A375 (cell line): ENCODE measurements at places on chromosomes 3 and 15. TPM values are rescaled to one million over a fixed set of nuclear protein-coding genes. Genes with fewer than 3 reads are reported as not detected.

Gene ACKR4
- 0.13 TPM in 1 of 2 replicates, not detected in the other for total RNA-seq

Gene SLC35A5
- 12.9 and 16.0 TPM in 2 replicates for total RNA-seq

Gene ISLR
- 0.08 TPM in 1 of 2 replicates, not detected in the other for total RNA-seq

Gene INSYN1
- 2.1 and 2.6 TPM in 2 replicates for total RNA-seq

Gene FAM98B
- total RNA-seq: 9.9 and 17.3 TPM in 2 replicates

Gene NOX5
- 0.11 and 0.13 TPM in 2 replicates for total RNA-seq

Gene CYP8B1
- 0.11 TPM in 1 of 2 replicates, not detected in the other for total RNA-seq

Gene DNAH1
- total RNA-seq: 6.9 and 8.1 TPM in 2 replicates

Gene TMEM42
- 22.3 and 27.7 TPM in 2 replicates for total RNA-seq

Gene SMAD6
- 17.9 and 18.1 TPM in 2 replicates for total RNA-seq

Gene GPR62
- total RNA-seq: 0.40 TPM in 1 of 2 replicates, not detected in the other

Gene ROPN1
- 3.0 and 3.6 TPM in 2 replicates for total RNA-seq

Gene TEX55
- total RNA-seq: not detected in 2 replicates

Gene PAK6
- 0.64 and 0.91 TPM in 2 replicates for total RNA-seq

Gene STRIT1
- total RNA-seq: not detected in 2 replicates

Gene ITGA11
- 1.2 and 2.6 TPM in 2 replicates for total RNA-seq

Gene TRH
- not detected in 2 replicates for total RNA-seq

Gene SLC6A20
- 0.30 and 0.66 TPM in 2 replicates for total RNA-seq

Gene FOXL2
- not detected in 2 replicates for total RNA-seq

Gene SPINK8
- total RNA-seq: not detected in 2 replicates

Gene TMEM108
- total RNA-seq: 0.34 and 0.45 TPM in 2 replicates

Gene AADAC
- not detected in 2 replicates for total RNA-seq

Gene CPEB1
- total RNA-seq: 1.7 and 2.9 TPM in 2 replicates

Gene SEMA7A
- 27.4 and 30.7 TPM in 2 replicates for total RNA-seq

Gene SPTSSB
- total RNA-seq: not detected in 2 replicates

Gene WDR48
- total RNA-seq: 28.4 and 28.7 TPM in 2 replicates

Gene HYAL1
- total RNA-seq: 0.32 and 0.34 TPM in 2 replicates

Gene KCNMB2
- total RNA-seq: not detected in 2 replicates

Gene LRRIQ4
- not detected in 2 replicates for total RNA-seq

Gene CCDC9B
- total RNA-seq: 47.7 and 53.8 TPM in 2 replicates

Gene CCDC174
- total RNA-seq: 21.8 and 24.3 TPM in 2 replicates

Gene PCLAF
- 56.8 and 59.8 TPM in 2 replicates for total RNA-seq

Gene RAB27A
- 1.3 and 4.4 TPM in 2 replicates for total RNA-seq

Gene ALCAM
- total RNA-seq: 17.3 and 22.7 TPM in 2 replicates

Gene C3orf80
- total RNA-seq: 0.53 and 1.2 TPM in 2 replicates

Gene PLA1A
- not detected in 2 replicates for total RNA-seq

Gene SLC2A2
- not detected in 2 replicates for total RNA-seq

Gene ZNF621
- total RNA-seq: 11.4 and 14.1 TPM in 2 replicates

Gene CD86
- total RNA-seq: not detected in 2 replicates

Gene CLEC3B
- 0.21 and 0.60 TPM in 2 replicates for total RNA-seq

Gene TOP2B
- total RNA-seq: 80.1 and 87.8 TPM in 2 replicates

Gene SAMD7
- not detected in 2 replicates for total RNA-seq

Gene CLDN16
- total RNA-seq: not detected in 2 replicates

Gene ZDHHC23
- total RNA-seq: 3.3 and 3.4 TPM in 2 replicates

Gene LRRC31
- total RNA-seq: not detected in 2 replicates
